ENCODE measurements at places on chromosomes 12 and 14.

DNA sequence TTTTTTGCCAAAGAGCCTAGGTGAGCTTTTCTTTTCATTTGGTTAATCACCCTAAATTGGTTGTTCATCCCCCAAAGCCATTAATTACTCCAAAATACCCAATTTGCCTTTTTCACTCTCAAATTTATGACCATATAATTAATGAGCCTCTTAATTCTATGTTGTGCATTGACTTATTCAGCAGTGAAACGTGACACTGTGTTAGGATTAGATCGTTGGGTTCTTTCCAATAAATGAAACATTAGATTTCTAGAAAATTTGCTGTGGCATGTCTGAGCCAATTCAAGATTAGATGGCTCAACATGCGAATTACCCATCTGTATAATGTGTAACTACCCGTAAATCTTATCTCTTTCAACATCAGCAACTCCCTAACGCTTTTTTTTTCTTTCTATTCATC is 273.4 kb downstream of the BMP4 start:
- DNase-seq: no peak

DNA sequence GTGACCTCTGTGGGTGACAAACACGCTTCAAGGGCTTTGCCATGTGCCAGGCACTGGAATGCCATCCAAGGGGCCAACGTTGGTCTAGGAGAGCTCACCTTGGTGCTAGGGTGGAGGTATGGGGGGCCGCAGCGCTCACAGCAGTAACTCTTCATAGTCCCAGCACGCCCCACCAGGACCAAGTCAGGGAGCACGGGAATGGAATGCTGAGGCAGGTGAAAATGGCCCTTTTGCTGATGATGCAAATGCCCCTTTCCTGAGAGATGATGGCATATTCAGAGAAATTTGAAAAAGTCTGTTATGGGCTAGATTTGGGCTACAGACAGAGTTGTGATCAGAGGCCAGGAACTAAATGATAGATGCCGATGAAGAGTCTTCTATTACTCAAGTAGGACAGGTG is 10.0 kb upstream of the FAM181A start:
- no peak for DNase-seq

- DNase-seq: no peak
These were observed 56.5 kb downstream of the CPM start for GRCh38 chr12:68876461-68876860.

GRCh38 chr12:93273834-93274564 is 103.7 kb upstream of the NUDT4 start:
- no peak for DNase-seq

- no peak for DNase-seq
These were observed 7.6 kb upstream of the SIX1 start for GRCh38 chr14:60656686-60657455.

GRCh38 chr12:52585066-52585465 is 11.4 kb upstream of the KRT74 start:
- DNase-seq: no peak

GRCh38 chr14:69827560-69827959 is 30.5 kb upstream of the SLC10A1 start:
- no peak for DNase-seq

DNA sequence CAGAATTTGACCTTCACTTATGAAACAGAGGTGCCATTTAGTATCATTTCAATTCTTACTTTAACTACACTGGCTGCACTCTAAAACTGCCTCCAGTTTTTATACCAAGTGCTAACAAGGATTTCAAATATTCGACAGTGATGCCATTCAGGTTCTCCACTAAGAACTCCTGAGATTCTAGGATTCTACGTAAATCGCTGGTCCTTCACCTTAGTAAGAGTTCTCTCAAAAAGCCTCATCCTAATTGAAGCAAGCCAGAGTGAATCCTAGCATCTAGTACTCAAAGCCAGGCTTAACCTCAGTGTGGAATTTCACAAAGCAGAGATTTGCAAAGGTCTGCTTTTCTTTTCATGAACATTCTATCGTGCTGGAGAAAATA is 3.5 kb downstream of the SLC38A2 start:
- no peak for DNase-seq

DNA sequence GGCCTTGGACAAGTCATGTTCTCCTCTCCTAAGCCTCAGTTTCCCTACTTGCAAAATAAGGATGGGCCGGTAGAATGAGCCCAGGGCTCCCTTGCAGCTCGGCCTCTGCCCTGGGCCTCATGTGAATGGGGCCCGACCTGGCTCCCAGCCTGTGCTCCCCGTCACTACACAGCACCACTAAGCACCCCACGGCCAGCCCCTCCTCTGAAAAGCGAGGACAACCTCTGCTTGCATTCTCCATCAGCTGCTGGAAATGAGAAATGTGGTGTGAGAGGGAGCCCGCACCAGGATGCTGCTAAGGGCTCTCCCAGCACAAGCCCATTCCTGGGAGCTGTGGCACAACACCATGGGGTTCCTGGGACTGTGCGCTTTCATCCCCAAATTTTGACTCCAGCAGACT is 10.2 kb downstream of the SLC25A47 start:
- DNase-seq: no peak

DNA sequence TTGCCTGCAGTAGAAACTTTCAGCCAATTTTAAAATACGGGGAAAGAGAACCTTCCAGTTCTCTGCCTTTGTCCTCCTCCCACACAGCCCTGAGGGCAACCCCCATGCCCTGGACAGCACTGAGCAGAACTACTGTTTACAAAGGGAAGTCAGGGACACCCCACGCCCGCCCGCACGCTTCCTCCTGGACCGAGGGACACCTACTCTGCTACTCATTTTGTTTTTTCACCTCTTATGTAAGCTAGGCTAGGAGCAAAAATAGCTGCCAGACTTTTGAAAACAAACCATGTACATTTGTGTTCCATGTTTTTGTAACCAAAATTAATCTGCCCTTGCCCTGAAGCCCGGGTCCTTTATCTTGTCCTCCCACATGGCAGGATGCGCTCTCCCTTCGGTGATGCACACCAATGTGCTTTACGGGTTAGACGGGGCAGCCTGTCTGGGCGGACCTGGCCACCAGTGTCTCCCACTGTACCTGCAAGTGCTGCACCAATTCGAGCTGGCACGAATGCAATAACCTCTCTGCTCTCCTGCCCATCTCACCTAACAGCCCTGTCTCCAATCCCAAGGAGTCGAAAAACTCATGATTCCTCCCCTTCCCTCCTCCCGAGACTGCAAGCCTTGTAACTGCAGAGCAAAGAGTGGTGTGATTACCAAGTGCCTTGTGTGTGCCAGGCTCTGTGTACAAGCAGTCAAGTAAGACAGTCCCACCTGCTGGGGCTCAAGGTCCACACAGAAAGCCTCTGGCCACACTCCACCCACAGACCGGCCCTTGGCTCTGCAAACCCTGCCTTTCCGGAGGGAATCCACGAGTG is 85.2 kb downstream of the CCDC88C start:
- no peak for DNase-seq

DNA sequence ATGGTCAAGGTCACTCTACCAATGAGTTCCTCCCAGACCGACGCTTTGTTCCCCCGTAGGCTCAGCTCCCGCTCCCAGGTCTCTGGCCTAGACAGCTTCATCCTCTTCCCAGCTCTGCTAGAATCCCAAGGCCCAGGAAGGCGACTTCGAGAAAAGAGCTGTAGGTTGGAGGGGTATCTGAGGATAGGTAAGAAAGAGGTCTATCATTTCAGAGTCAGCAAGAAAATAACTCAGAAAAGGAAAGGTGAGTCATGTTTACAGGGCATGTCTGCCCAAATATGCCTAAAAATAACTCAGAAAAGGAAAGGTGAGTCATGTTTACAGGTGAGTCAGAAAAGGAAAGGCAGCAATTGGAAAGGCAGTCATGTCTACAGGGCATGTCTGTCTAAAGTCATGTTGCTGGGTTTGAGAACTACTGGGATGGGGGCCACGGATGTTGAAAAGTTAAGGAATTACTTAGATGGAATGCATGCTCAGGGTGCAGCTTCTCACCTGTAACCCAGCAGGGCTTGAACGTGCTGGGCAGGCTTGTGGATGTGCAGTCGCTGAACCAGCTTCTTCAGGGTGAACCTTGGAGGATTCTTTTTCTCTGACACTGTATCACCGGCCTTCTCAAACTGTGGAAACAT is 12.2 kb downstream of the TEP1 start:
- DNase-seq: no peak

GRCh38 chr14:54356172-54356571 is 40.6 kb upstream of the CDKN3 start:
- no peak for DNase-seq

GRCh38 chr14:50260511-50260910 is 29.1 kb upstream of the SOS2 start:
- no peak for DNase-seq

DNA sequence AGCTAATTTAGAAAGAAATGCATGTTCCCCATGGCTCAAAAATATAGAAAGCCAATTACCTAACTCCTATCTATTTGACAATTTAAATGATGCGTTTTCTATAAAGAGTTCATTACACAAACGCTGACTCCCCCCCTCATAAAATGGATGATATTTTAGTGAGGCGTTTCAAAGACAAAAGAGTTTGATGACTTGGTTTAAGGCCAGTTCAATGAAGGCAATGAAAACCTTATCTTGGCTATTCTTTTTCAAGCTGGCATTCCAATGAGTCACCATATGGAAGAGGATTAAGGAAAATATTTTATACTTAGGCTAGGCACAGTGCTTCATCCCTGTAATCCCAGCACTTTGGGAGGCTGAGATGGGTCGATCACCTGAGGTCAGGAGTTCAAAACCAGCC is 62.7 kb downstream of the HMGA2 start:
- DNase-seq: no peak

DNA sequence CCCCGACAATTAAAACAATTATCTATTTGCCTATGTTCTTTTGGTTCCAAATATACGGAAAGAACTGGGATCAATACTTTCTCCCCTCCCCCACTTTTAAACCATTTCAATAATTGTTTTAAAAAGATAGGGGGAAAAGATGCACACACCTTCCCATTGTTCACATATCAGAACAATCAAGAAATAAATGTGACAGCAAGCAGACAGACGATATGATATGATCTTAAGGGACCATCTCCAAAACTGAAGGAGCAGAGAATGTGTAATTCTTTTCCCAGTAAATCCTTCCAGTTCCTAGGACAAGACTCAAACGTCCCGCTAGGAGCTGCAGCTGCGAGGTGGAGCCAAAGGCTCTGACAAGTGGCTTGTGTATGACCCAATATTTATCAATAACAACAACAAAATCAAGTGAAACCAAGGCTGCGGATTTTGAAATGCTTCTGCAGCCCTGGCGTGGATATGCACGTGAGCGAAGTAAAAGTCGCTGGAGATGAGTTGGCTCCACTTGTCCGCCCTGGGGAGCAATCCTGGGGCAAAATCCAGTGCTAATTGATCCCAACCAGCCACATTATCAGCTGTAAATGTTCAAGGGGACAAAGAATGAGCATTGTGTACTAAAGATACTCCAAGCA is 8.2 kb upstream of the FOXG1 start:
- no peak for DNase-seq

- DNase-seq: no peak
These were observed 22.8 kb upstream of the CEBPE start for GRCh38 chr14:23141706-23142444.

GRCh38 chr14:51269634-51270033 is 29.6 kb downstream of the TMX1 start:
- no peak for DNase-seq

All from cortex of kidney (tissue), 1 donor.